ENCODE measurements at places on chromosomes 5 and 9. TPM values are rescaled to one million over a fixed set of nuclear protein-coding genes. Genes with fewer than 3 reads are reported as not detected.

DNA sequence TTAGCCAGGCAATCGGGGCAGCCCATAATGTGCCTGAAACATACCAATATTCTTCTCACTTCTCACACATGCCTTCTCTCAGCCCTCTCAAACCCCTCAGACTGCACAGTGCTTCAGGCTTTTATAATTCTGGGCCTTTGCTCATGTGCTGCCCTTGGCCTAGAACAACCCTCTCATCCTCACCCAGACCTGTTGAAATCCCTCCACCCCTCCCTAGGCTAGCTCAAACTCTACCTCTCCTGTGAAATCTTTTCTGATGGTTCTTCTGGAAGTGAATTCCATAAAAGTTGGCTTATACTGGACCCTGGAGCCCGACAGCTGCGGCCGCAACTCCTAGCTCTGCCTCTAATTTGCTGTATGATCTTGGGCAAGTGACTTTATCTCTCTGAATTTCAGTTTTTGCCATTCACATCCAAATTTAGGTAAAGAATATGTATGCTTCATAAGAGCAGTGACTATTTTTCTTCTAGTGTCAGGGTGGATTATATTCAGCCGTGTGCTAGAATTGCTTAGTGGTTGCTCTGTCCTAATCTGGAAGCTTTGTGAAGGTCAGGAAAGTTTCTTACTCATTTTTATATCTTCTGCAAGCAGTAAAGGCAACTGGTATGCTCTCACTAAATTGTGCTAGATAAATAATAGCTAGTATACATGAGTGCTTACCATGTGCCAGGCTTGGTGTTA is 221.4 kb downstream of the MAPKAP1 start:
- DNase-seq = no peak

- DNase-seq = no peak
Measured at GRCh38 chr9:22050924-22051323, 41.8 kb upstream of the CDKN2B start.

DNA sequence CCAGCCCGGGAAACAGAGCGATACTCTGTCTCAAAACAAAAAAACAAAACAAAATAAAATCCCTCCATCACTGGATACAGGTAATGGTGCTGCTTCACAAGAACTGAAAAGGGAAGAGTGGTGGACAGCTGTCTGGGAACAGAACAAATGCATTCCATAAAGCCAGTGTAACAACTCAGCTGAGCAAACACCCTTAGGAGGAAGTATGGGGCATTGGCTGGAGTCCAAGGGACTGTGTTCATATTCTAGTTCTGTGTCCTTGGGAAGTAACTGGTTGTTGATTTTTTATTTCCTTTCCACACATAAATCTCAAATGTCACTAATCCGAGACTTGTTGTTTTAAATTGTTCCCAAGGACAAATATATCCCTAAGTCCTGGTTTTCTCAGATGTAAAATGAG is 38.3 kb downstream of the HTR1A start:
- no peak for DNase-seq

The ANKRD18A gene
- not detected for total RNA-seq

DNA sequence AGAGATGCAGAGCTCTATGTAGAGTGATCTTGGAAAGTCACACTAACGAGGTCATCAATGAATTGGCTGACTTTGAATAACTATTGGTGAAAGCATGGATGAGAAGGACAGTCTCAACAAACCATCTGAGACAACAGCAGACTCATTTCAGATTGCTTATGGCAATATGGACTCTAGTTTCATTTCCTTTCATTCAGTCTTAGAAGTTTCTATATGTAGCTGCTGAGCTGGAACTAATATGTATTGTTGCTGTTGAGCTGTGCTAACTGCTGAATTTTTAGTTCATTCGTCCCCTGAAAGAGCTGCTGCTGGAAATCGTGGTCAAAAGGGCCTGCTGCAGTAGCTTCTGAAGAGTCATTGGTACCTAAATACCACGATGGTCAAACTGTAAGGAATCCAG is 31.3 kb downstream of the TNFSF15 start:
- no peak for DNase-seq

DNA sequence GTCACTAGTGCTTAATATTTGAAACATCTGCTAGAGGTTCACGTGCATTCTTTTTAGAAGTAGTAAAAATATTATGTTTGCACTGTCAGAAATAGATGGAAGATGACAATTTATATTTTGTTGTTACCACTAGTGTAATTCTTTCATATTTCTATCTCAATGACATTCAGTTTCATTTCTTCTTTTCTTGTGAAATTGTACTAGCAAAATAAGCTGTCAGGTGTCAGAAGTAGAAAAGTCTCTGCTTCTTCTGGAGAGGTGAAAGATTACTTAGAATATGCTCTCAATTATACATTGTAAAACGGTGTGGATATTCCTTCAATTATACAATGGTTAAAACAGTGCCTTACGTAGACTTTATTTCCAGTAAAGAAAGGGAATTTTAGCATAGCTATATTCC is 395.4 kb downstream of the CSNK1G3 start:
- no peak for DNase-seq

Measured in GM12878 (cell line).